ENCODE measurements at places on chromosomes 5 and 9.

DNA sequence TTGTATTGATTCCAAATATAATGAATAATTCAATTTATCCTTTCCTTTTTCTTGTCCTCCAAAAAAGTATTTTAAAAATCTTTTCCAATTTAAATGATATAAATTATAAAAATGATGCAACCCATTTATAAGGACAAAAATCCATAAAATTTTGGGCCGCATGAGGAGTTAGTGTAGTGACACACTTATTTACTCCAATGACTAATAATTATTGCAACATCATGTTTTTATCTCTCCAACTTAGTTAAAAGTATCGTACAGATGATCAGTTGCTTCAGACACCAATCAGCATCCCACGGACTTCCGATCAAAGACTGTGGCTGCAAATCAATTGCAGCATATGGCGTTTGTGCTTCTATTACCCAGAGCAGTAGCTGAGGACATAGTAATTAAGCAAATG lies 58.6 kb downstream of the HTR4 start:
- no peak for DNase-seq

GRCh38 chr9:36897019-36897418 lies 137.0 kb downstream of the PAX5 start:
- no peak for DNase-seq

DNA sequence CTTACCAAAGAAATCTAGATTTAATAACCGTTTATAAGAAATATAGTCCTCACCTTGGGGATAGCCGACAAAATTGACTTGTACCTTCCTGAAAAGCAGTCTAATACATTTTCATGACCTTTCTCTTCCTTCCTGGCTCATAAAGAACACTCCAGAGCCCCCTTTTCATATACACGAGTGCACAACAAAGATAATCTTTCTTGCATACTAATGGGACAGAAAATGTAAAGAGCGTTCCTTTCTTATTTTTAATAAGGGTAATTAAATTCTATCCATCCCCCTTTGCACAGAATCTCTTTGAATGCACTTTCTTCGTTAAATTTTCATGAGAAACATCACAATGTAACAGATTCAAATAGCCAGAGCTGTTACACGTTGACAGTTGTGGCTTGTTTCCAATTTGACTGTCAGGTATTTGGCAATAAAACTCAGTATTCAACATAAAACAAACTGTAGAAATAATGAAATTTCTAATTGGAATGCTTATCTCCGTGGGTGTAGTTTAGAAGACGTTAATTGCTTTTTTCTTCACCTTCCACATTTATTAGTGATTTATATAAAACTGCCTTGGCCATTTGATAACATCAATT lies 732.3 kb upstream of the DMAC1 start:
- no peak for DNase-seq

- DNase-seq = no peak
Measured at GRCh38 chr5:145976431-145977155, 40.2 kb downstream of the SH3RF2 start.

GRCh38 chr5:167953151-167953798 lies 338.2 kb upstream of the WWC1 start:
- DNase-seq = no peak

- DNase-seq = no peak
Measured at GRCh38 chr5:160290751-160291150, 21.6 kb downstream of the CCNJL start.

DNA sequence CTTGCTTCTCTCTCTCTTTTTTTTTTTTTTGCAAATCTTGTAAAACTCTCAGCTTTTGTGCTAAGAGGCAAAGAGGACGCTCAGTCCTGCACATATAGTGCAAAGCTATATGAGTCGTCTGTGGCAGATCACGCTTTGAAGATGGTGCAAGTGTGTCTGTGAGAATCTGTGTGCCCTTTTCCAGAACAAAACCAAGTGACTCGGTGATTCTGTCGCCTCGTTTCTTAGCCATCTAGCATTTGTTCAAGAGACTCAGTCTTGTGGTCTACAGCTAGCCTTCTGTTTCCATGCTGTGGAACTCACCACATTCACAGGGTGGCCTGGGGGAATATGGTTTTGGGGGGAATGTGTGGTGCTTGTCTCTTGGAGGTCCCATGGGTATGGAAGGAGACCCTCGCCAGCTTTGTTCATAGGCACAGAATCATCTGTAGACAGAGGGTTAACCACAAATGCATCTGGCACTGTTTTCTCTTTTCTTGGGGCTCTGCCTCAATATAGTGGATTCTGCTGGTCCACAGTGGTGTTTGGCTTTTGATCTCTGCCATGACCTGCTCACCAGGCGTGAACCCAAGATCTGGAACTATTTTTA lies 82.1 kb downstream of the C9orf152 start:
- DNase-seq = no peak

GRCh38 chr5:58071566-58071965 lies 388.3 kb downstream of the PLK2 start:
- no peak for DNase-seq

DNA sequence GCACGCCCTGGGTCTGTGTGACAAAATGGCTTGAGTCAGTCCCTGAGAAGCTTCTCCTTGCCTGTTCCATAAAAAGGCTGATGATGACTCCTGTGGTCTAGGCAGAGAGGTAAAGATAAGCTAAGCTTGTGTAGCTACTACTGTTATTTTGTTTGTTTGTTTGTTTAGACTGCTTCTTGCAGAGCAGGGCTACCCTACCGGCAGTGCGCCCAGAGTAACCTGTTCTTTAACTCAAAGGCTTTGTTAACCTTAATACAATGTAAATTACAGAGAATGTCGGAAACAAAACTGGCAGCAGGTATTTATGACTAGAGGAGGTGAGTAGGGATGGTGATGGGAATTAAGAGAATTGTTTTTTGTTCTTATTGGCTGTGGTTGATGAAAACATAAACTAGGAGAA lies 87.6 kb downstream of the F2RL2 start:
- DNase-seq = no peak

GRCh38 chr9:133717113-133718031 lies 20.8 kb downstream of the SARDH start:
- DNase-seq = no peak
